Ecto neural progenitor cell (in vitro differentiated cells): ENCODE measurements at places on chromosomes 7 and 10.

DNA sequence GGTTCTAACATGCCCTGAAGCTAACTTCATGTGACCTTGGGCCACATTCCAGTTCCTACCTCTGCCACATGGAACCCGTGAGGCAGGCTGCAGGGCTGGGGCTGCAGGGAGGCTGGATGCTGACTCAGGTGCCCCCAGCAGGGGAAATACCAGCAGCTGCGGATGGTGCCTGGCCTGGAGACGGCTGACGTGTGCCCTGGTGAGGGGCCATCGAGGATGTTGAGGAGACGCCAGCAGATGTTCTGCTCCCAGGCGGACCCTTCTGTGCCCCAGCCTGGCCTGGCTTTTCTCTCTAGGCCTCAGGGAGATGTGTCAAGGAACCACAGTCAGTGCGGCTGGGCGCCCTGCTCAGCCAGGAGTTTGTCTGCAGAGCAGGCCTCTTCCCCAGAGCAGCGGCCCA is 8.8 kb downstream of the BAG3 start:
- no peak for DNase-seq

GRCh38 chr10:44281089-44281613 is 103.7 kb downstream of the CXCL12 start:
- no peak for DNase-seq

- no peak for DNase-seq
Observed at GRCh38 chr7:5692845-5693278, 88.6 kb downstream of the RNF216 start.

DNA sequence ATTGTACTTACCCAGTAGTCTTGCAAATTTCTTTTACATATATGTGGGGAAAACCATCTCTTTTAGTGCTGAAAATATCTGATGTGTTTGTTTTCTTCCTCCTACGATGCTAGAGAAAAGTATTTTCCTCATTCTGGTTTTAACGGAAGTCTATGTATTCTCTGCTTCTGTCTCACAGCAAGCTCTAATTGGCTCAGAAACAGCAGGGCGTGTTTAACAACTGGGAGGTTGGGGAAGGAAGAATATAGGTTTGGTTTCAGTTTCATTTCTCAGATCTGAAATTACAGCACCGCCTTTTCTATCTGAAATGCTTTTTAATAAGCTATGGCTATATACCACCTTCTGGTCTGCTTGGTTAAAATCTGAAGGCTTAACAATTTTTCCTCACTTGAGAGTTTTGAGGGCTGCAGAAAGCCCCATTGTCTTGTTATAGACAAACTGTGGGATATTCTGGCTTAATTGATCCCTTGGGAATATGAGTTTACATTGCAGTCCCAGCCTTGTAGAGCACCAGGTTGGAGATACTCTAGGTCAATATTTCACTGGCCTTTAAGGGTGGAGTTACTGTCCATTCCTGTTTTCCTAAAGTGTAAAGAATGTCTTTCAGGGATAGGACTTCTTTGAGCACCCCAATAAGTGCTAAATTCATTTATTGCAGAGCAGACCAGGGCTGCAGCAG is at the start of gene SAMD9:
Gene SAMD9 (minus strand): TSS at position 128 of the 679 bp plus-strand sequence. CDS start 11,882 bp downstream, outside the sequence.
- DNase-seq = no peak

DNA sequence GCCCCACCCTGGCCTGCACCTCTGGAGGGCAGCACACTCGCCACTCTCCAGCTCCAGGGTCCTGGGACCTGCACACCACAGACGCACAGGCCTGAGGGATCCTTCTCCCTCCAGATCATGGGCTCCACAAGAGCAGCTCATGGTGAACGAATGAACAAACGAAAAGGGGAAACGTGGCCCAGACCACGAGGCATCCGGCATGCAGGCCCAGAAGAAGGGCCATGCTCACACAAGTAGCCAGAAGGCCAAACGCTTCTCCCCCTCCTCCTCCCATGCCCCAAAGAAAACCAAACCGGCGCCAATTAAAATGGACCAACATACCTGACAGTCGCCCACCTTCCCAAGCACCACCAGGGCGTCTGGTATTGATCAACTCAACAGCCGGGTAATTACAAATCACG is 30.4 kb downstream of the MAD1L1 start:
- DNase-seq = no peak

- DNase-seq = no peak
Observed at GRCh38 chr7:116863936-116864500, 1.6 kb downstream of the CAPZA2 start.

GRCh38 chr7:128131115-128131514 is 99.9 kb upstream of the LRRC4 start:
- DNase-seq = no peak

DNA sequence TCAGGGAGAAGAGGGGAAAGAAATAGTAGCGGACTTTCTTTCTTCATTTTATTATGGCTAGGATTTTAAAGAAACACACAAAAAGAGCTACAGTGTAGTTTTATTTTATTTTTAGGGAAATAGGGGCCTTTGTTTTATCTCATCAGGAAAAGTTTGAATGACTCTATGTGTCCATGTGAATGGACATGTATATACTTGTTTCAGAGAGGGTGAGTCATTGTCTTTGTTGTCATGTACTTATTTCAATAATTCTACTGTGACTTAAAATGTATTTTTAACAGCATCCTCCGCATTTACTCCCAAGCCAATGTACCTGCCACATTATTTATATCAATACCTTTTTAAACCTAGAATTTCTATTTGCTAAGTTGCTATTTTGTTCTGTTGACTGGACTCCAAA is 569.5 kb downstream of the SORCS3 start:
- DNase-seq = no peak

DNA sequence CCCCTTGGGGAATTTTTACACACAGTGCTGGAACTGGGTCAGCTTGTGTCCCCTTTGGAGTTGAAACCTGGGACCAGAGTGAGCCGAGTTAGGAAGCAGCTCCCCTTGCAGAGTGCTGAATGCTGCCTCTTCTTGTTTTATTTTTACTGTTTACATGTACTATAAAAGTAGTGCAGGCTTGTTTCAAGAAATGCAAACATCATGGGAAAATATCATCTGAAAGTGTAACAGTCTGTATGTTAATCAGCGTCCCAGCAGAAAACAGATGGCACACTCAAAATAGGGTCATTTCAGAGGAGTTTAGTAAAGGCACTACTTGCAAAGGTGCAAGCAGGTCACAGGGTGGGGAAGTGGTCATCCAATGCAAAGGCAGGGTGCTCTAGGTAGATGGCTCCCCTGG is 30.1 kb downstream of the CXCL12 start:
- no peak for DNase-seq

GRCh38 chr10:15229268-15229667 is 60.8 kb upstream of the NMT2 start:
- DNase-seq = no peak

DNA sequence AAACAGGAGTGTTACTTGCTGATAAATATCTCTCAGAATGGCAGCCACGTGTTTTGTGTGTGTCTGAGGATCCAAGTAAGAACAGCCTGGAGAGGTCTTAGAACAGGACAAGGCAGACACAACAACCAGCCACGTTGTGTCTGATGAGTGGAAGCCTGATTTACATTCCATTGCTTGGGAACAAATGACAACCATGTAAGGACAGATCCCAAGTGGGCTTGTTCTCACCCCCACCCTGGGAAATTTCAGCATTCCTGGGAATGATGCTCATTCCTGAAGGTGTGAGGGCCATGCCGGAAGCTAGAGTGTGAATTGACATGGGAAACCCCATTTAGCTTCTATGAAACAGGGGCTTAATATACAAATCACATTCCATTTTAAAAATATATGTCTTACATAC is 35.9 kb downstream of the IL6 start:
- no peak for DNase-seq

- DNase-seq = no peak
Observed at GRCh38 chr10:27680691-27681605, 64.7 kb downstream of the MKX start.

DNA sequence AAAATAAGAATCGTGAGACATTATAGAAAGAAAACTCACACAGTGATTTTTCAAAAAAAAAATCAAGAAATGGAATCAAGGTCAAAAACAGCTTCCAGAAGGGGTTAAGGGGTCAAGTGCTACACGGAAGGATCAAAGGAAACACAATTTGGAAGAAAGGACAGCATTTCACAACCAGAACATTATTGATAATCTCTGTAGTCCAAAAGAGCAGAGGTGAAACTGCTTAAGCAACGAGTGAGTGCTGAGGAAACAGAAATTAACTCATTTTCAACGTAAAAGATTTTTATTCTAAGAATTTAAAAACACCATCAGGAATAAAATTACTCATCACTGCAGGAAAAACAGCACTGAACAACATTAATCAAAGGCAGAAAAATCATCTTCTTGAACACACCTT is 23.5 kb downstream of the MINDY3 start:
- no peak for DNase-seq

DNA sequence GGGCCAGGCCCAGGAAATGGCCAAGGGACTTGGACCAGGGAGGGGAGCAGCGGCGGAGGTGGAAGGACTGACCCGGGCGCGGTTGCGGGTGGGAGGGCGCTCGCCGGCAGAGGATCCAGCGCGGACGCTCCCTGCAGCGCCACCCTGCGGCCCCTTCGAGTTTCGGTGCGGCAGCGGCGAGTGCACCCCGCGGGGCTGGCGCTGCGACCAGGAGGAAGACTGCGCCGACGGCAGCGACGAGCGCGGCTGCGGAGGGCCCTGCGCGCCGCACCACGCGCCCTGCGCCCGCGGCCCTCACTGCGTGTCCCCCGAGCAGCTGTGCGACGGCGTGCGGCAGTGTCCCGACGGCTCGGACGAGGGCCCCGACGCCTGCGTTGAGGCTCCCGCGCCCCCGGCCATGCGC is 16.8 kb upstream of the ZNF467 start:
- DNase-seq = peak; percentile 85

DNA sequence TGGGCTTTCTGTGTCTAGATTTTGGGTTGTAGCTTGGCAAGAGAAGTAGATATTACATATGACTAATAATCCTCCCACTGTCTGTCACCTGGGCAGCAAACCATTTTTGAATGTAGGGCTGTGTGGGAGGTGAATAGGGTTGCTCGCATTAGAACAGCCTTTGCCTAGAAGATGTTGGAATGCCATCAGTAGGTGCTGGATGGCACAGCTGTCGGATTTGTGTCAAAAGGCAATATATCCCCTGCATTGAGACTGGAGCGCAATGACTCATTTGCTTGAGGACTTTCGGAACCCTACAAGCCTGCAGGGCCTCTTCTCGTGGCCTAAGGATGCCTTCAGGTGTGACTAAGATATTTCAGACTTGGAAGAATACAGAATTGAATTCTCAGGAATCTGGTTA is 323.8 kb downstream of the GPR158 start:
- DNase-seq = no peak

GRCh38 chr10:119742947-119743648 is 17.2 kb downstream of the INPP5F start:
- DNase-seq = no peak

- DNase-seq = no peak
Observed at GRCh38 chr7:1021931-1022330, 22.4 kb upstream of the GPR146 start.

DNA sequence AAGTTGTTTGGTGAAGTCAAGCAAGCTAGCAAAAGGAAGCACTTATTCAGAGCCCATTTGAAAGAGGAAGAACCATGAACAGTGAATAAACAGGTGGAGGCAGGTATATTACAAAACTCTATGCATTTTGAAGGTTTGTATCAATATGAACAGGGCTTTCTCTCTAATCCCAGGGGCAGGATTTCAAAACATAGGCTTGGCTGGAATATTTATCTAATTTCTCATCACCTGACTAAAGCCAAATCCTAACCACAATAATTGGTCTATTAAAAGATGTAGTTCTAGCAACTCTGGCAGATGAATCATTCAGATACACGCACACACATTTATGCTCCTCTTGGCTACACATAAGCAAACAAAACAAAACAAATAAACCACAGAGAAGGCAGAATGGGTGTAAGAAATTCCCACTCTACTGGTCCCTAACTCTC is 554.4 kb downstream of the INHBA start:
- DNase-seq = no peak

- DNase-seq = no peak
Observed at GRCh38 chr10:69119896-69120295, 4.1 kb upstream of the VPS26A start.

DNA sequence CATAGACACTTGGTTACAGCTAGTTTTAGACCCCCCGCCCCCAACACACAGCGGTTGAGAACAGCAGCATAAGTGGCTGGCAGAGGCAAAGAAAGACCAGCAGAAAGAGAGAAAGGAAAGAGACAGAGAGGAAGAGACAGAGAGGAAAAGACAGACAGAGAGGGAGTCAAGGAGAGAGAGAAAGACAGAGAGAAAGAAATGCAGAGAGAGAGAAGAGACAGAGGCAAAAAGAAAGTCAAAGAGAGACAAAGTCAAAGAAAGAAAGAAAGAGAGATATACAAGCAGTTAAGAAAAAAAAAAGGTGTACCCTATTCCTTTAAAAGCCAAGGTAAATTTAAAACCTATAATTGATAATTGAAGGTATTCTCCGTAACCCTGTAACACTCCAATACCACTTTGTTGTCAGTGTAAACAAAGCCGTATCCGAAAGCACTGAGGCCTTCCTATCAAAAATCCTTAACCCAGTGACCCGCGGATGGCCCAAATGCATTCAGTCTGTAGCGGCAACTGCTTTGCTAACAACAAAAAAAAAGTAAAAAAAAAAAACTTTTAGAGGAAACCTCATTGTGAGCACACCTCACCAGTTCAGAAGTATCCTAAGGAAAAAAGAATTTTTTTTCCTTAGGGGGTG is 11.9 kb upstream of the SLC12A9 start:
- no peak for DNase-seq
